CD4-positive, alpha-beta memory T cell (primary cell): ENCODE measurements at places on chromosomes 6 and 20. TPM values are rescaled to one million over a fixed set of nuclear protein-coding genes. Genes with fewer than 3 reads are reported as not detected.
A peak's percentile ranks its signal among the peaks of the same experiment; 100 is the strongest.

DNA sequence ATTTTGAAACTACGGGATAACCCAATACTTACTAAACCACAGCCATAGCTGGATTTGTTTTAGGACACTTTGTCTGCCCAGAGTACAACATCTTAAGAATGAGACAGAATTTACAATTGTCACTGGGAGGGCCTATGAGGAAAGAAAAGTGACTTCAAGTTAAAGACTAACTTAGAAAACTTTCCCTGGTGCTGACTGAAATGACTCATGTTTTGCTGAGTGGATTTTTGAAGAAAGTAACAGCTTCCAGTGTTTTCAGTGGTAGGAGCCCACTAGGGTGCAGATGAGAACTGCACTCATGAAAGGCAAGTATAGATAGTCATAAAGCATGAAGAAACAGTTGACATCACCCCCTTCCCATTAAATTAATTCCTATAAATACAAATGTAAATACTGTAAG is 988.2 kb upstream of the MAP3K7 start:
- no peak overlapping the region for H3K4me3 ChIP-seq
- H3K27me3 ChIP-seq = no peaks in the 10 kb centered on the region
- H3K36me3 ChIP-seq = no peaks in the 10 kb centered on the region
- DNase-seq = no peak
- no peaks in the 10 kb centered on the region for H3K4me1 ChIP-seq

DNA sequence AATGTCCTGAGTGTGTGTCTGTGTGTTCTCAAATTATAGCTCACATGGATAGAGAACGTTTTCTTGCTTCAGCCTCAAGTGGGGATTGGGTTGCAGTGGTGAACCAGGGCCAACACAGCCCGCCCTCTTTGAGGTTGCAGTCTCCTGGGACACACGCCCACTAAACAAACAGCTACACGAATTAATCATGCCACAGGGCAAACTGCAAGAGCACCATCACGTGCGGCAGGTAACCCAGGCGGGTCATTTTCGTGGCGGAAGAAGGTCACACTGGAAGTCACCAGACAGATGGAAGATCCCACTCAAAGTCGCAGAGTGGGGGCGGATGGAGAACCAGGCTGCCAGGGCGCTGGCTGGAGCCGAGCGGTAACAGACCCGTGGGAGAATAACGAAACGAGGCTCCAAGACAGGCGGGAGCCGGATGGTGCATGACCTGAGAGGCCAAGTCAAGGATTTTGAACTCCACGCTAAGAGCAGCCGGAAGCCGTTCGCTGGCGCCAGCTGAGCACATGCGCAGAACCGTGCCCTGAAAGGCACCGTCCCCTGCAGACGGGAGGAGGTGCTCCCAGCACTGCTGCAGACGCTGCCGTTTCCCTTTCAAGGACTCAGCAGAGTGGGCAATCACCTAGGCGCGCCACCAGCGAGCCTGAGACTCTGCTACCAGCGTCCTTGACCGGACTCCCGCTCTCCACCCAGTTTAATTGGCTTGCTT is 10.7 kb downstream of the DLL1 start:
- peak; percentile 59 for DNase-seq
- H3K36me3 ChIP-seq = no peaks in the 10 kb centered on the region
- peaks cover 18% of the 10 kb centered on the region for H3K4me1 ChIP-seq

The MATN4 gene
- not detected for polyA plus RNA-seq

- no peak for DNase-seq
- peaks cover 14% of the 10 kb centered on the region for H3K4me1 ChIP-seq
- no peaks in the 10 kb centered on the region for H3K27me3 ChIP-seq
- H3K27ac ChIP-seq = no peak overlapping the region
- no peaks in the 10 kb centered on the region for H3K36me3 ChIP-seq
These were observed 59.3 kb downstream of the UBE3D start for GRCh38 chr6:83006270-83006905.
